ENCODE measurements at places on chromosomes 12 and 14.

DNA sequence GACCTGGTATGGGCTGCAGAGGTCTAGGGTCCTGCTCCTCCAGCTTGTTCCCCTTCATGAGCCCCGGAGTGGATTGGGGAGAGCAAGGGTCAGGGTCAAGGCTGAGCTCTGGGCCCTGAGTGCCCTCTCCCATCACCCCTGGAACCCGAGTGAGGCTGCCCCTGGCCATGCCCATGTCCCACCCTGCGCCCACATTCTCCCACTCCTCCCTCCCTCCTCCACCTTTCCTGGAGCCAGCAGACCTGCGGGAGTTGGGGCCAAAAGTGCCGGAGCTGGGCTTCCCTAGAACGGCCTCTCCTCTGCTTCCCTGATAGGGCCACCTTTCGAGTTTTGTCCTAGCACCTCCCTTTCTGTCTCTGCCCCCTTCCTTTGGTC, 590 bp downstream of the SCNN1A start:
- no peak for DNase-seq

DNA sequence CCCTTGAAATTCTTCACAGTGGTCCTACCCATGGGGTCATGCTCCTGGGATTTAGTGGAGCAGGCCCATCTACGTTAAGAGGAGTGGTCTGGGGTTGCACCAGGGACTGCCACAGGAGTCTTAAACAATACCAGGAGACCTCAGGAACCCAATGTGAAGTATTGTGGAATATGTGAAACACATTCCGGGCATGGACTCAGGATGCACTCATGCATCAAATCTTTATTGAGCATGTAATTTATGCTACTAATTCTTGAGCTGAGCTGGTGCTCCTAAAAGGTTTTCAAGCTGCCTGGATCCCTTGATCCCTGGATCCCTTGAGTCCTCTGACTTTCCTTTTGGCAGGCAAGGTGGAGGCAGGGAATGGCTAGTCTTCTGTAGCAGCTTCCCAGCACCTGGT, 8.8 kb downstream of the SERPINA10 start:
- DNase-seq, result no peak

GRCh38 chr12:79409562-79409961, 281.2 kb downstream of the PAWR start:
- DNase-seq, result no peak

- DNase-seq, result no peak
These were observed 16.5 kb downstream of the SIX1 start for GRCh38 chr14:60632777-60633176.

GRCh38 chr14:81276073-81277069, 55.6 kb upstream of the GTF2A1 start:
- no peak for DNase-seq

GRCh38 chr12:51238037-51238509, 553 bp upstream of the DAZAP2 start:
- no peak for DNase-seq

DNA sequence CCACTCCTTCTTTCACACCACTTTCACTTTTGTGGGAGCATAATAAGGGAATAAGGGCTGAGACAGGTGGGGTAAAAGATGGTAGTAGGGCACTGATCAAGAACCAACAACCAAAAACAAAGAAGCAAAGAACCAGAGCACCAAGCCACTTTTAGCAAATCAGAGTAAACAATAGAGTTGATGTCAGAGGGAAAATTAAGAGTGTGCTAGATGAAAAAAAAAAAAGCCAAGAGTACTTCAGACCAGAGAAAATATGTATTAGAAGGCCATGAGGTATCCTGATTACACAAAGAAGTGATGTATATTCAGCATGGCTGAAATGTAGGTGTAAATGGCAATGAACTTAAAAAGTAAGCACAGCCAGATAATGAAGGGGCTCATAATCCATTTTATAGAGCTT, 75.4 kb downstream of the ABCC9 start:
- no peak for DNase-seq

GRCh38 chr12:108369736-108370396, 30.8 kb upstream of the CMKLR1 start:
- no peak for DNase-seq

- no peak for DNase-seq
These were observed 768 bp downstream of the PTPN11 start for GRCh38 chr12:112419297-112420133.

DNA sequence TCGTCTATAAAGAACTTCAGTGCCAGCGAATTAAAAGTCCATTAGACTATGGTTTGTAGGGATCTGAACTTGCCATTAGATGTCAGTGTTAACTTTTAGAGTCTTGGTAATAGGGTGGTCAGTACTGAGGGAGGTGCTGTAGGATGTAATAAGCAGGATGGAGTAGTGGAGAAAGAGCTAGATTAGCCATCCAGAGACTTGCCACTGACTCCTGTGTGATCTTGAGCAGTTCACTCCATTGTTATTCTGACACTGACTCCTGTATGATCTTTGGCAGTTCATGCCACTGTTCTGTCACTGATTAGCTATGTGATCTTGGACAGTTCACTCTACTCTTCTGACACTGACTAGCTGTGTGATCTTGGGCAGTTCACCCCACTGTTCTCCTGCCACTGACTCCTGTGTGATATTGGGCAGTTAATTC, 133.6 kb downstream of the TTLL5 start:
- no peak for DNase-seq

- no peak for DNase-seq
These were observed 6.0 kb downstream of the KRT79 start for GRCh38 chr12:52828156-52828555.

DNA sequence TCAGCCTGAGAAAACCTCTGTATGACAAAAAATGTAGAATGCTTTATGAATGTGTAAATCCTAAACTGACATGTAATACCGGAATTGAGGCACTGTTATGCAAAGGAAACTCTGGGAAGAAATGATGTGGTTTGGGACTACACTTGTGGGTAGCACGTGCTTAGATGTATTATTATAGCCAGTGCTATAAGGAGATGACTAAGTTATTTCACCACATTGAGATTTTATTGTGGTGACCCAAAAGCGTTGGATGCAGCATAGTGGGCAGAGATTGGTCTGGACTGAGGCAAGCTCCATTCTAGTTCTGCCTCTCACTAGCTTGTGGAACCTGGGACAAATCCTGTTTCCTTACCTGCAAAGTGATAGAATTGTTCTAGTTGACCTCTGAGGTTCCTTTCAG, 172.2 kb downstream of the SNAPC1 start:
- no peak for DNase-seq

DNA sequence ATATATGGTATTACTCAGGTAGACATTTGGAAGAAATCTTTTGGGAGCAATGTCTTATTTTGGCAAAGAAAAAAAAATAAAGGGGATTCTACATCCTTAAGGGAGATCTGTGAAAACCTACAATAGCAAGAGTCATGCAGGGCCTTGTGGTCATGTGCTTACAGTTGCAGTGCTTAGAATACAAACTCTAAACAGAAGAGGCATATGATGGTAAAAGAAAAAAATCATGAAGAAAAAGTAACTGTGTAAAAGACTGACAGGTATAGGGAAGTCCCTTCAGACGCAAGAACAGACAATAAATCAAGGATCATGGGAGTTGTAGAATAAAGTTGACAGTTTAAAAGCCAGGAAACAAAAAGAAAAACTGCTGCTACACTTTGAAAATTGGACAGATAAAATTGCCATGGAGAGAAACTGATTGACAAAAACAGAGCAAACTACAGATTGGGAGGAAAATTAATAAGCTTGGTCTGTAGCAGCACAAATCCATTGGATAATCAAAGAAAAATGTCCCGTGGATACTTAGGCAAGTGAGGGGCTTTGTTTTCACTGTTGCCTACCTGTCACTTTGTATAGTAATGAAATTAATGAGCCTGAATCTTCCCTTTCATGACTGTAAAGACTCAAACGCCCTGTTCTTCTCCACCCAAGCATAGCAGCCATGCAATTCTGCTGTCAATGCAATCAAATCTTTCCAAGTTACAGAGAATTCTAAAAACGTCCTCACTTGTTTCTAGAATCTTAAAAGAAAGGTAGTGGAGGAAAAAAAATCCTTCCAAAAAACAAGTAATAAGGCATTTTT, 402.0 kb downstream of the SYT1 start:
- no peak for DNase-seq

- no peak for DNase-seq
These were observed 155.1 kb downstream of the SYT1 start for GRCh38 chr12:79019672-79020071.

DNA sequence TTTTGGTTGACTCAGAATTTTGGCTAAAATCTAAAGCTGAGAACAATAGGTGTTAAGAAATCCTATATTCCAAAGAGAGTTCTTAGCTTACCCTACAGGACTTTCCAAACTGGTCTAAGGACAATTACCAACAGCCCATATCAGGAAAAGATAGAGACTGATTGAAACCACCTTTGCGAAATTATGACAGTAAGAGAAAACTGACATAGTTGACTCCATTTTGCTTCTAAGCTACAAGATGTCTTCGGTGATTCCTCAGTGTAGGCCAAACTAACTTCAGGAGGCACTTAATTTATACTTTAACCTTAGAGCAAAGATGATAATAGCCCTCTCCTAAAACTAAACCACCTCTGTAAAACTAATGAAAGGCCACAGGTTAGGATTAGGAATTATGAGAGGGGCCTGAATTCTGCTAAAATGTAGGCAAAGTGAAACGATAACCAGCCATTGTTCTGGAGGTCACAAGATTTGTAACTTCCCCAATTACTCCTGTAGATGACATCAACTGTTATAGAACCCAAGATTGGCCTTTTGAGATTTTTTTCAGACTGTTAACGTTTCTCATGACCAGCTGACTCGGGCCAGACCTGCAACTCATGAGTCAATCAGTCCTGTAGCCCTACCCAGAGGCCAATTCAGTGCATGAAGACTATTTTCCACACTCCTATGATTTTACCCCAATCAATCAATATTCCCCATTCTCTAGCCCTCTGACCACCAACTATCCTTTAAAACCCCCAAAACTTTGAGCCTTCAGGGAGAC, 43.0 kb downstream of the KLRG1 start:
- DNase-seq, result no peak

DNA sequence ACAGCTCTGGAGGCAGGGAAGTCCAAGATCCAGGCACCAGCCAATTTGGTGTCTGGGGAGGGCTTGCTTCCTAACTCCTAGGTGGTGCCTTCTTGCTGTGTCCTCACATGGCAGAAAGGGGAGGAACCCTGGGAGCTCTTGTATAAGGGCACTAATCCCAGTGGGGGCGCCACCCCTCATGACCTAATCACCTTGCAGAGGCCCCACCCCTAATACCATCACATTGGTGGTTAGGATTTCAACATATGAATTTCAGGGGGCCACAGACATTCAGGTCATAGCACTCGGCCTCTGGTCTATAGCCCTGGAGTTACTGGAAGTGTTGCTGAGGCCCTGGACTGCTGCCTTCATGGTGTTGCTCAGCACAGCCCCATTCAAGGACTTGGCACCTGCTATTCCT, 14.6 kb downstream of the PSMD9 start:
- DNase-seq, result no peak

- no peak for DNase-seq
These were observed 8.0 kb downstream of the ASCL1 start for GRCh38 chr12:102965281-102966155.

DNA sequence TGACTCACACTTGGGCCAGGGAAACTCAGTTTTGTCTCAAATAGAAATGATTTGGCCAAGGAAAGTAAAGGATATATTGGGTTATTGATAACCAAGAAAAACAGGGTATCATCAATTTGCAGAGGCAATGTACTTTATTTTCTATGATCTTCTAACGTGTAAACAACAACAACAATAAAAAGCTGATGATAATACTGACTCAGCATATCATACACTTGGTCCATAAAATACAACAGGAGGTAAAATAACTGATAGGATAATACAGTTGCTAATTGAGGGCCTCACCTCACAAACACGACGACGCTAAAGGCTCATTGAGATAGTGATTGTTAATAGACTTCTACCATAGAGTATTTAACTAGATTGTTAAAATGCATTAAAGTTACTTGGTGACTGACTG, 774.0 kb upstream of the NOVA1 start:
- DNase-seq, result no peak
